HFFc6 (cell line): ENCODE measurements at places on chromosomes 5 and 9. TPM values are rescaled to one million over a fixed set of nuclear protein-coding genes. Genes with fewer than 3 reads are reported as not detected.

DEPDC1B gene
- 3.9 and 6.4 TPM in 2 replicates for total RNA-seq

SPINK6 gene
- total RNA-seq = not detected in 2 replicates

NOXA1 gene
- 0.17 to 0.53 TPM in 2 of 3 replicates, not detected in the other for total RNA-seq

CSF1R gene
- total RNA-seq = 0.57 to 1.0 TPM (median 0.64 TPM) in 3 replicates

FCN2 gene
- not detected in 3 replicates for total RNA-seq

TAF1L gene
- 0.06 TPM in 1 of 3 replicates, not detected in the others for total RNA-seq

SEMA5A gene
- total RNA-seq = 64.1 to 72.7 TPM (median 67.6 TPM) in 3 replicates

GRCh38 chr5:40799258-40799657, 1.1 kb upstream of the PRKAA1 start:
- no peak for DNase-seq
- peak overlapping the region; percentile 74 for H3K27ac ChIP-seq
- H3K36me3 ChIP-seq = peaks cover 13% of the 10 kb centered on the region
- H3K27me3 ChIP-seq = no peaks in the 10 kb centered on the region
- H3K4me1 ChIP-seq = peaks cover 46% of the 10 kb centered on the region
- H3K4me3 ChIP-seq = peak overlapping the region; percentile 86

DNA sequence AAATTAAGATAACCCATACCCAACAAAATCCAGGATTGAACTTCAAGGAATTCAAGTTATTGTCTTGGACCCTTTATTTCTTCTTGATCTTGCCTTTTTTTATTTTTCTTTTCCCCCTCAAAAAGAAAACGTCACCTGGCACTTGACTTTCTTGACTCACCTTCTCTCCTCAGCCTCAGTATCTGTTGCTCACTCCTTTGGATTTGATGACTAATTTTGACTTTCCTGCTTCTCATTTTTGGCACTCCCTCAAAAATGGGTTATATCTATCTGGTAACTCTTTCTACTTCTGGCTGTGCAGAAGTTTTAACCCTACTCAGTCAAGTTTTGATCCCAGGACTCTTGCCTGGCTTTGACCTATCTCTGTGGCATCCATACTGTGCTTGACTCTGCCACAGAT, 66.6 kb upstream of the SPATA31D4 start:
- H3K27me3 ChIP-seq = no peaks in the 10 kb centered on the region; the same call in 1 of the 2 replicates
- peak; percentile 80 for DNase-seq
- H3K4me1 ChIP-seq = peaks cover 12% of the 10 kb centered on the region
- H3K27ac ChIP-seq = no peak overlapping the region

- H3K27me3 ChIP-seq = no peaks in the 10 kb centered on the region; the same call in 1 of the 2 replicates
- no peak for DNase-seq
- H3K4me1 ChIP-seq = 0 out of 2 replicates have a peak, but pooled peaks cover 5% of the 10 kb centered on the region
- no peak overlapping the region for H3K27ac ChIP-seq
- H3K36me3 ChIP-seq = peaks cover 17% of the 10 kb centered on the region; the same call in 1 of the 2 replicates
These were observed 164.8 kb downstream of the ZSWIM6 start for GRCh38 chr5:61496860-61497259.

- no peak for DNase-seq
- H3K36me3 ChIP-seq = no peaks in the 10 kb centered on the region
- peaks cover 2% of the 10 kb centered on the region for H3K27me3 ChIP-seq
These were observed 101.3 kb downstream of the SH3TC2 start for GRCh38 chr5:148961261-148962199.

DNA sequence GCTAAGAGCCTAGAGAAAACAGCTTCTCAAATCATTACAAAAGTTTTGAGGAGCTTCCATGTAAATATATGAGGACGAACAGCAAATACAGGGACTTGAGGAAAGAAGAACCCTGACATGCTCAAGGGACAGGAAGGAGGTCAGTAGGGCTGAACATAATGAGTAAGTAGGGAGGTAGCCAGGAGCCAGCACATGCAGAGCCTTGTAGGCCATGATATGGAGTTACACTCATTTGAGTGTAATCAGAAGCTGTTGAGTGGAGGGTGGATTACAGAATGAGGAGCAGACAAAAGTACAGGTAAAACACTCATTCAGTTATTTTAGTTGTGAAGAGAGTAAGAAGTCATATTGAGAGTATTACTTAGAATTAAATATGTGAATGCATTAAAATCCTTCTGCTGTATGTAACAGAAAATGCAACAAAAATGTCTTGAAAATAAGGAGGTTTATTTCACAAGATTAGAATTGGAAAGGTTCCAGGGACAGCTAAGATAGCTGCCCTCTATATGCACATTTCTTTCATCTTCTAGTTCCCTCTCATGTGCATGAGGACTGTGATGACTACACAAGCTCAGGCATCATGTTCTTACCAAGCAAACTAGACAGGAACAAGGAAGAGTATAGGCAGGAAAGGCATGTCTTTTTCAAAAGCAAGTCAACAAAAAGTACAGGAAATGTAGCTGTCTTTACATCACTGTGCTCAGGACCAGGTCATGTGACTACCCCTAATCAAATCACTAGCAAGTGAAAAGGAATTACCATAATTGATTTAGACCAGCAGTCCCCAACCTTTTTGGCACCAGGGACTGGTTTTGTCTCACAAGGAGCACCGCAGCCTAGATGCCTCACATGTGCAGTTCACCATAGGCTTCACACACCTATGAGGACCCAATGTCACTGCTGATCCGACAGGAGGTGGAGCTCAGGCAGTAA, 87.2 kb downstream of the TMEM232 start:
- no peak overlapping the region for H3K4me3 ChIP-seq
- no peak for DNase-seq
- no peaks in the 10 kb centered on the region for H3K27me3 ChIP-seq
- H3K27ac ChIP-seq = no peak overlapping the region

- peak; percentile 62 for DNase-seq
- H3K4me1 ChIP-seq = peaks cover 34% of the 10 kb centered on the region
- no peaks in the 10 kb centered on the region for H3K36me3 ChIP-seq
These were observed 165.3 kb downstream of the SEC61B start for GRCh38 chr9:99387431-99387830.

DNA sequence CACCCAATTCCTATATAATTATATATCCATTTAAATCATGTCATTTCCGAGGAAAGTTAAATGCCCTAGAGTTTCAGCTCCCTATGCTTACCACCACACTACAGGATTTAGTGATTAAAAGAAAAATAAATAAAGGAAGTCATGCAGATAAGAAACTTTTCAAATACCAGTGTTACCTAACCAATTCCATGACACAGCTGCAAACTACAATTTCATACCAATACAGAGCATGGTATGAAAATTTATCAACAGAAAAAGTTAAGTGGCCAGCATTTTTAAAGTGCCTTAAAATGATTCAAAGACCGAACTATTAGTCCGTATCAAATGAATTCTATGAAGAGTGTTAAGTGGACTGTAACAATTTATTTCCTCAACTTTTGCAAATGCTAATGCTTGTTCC, 35.9 kb downstream of the CEP120 start:
- H3K4me3 ChIP-seq = no peak overlapping the region
- no peaks in the 10 kb centered on the region for H3K4me1 ChIP-seq
- H3K27ac ChIP-seq = no peak overlapping the region

GRCh38 chr9:93958819-93959682, 3.9 kb upstream of the BARX1 start:
- peaks cover 10% of the 10 kb centered on the region; the same call in 1 of the 2 replicates for H3K4me1 ChIP-seq
- H3K4me3 ChIP-seq = no peak overlapping the region
- H3K27me3 ChIP-seq = peaks cover 38% of the 10 kb centered on the region
- no peak overlapping the region for H3K27ac ChIP-seq

- H3K27me3 ChIP-seq = no peaks in the 10 kb centered on the region; the same call in 1 of the 2 replicates
- no peak overlapping the region for H3K27ac ChIP-seq
- no peaks in the 10 kb centered on the region for H3K36me3 ChIP-seq
- no peak for DNase-seq
These were observed 118.3 kb downstream of the SYK start for GRCh38 chr9:90919883-90920282.

DNA sequence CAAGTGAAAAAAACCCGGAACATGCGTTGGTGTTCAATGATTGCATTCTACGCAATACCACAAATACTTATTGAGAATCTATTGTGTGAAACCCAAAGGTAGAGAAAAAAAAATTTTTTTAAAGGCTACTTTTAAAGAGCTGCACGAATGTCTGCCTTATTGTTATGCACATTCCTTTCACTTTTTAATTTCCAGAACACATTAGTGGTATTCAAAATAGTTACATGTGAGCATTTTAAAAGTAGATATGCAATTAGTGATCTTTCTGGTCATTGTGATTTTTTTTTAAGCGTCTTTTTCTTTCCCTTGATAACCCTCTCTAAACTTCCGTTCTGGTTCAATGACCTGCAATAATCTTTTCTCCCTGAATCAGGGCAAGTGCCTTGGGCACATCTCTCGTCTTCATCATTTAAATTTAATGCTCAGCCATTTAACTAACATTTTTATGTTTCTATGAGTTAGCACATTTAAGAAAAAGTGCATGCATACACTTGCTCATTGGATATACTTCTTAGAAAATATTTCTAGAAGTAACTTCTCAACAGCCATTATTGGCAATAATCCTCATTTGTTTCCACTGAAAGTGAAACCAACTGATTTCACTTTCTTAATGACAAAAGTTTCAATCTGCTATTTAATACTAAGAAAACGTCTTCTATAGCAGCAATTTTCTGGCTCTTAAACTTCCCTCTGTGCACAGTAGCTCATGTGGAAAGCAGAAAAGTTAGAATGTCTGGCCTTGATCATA, 80.3 kb downstream of the CDH6 start:
- peaks cover 15% of the 10 kb centered on the region for H3K4me1 ChIP-seq
- peaks cover 6% of the 10 kb centered on the region for H3K27me3 ChIP-seq
- peak overlapping the region; percentile 85 for H3K4me3 ChIP-seq
- peak overlapping the region; percentile 22 for H3K27ac ChIP-seq
- no peak for DNase-seq

- no peaks in the 10 kb centered on the region for H3K27me3 ChIP-seq
- H3K27ac ChIP-seq = no peak overlapping the region
- peaks cover 19% of the 10 kb centered on the region for H3K4me1 ChIP-seq
- H3K4me3 ChIP-seq = no peak overlapping the region
These were observed 63.3 kb downstream of the CWC27 start for GRCh38 chr5:64831996-64832395.

GRCh38 chr5:77210964-77211690, 647 bp downstream of the PDE8B start:
- H3K27me3 ChIP-seq = peaks cover 52% of the 10 kb centered on the region
- no peak for DNase-seq
- H3K4me1 ChIP-seq = peaks cover 5% of the 10 kb centered on the region; the same call in 1 of the 2 replicates
- no peak overlapping the region for H3K27ac ChIP-seq

DNA sequence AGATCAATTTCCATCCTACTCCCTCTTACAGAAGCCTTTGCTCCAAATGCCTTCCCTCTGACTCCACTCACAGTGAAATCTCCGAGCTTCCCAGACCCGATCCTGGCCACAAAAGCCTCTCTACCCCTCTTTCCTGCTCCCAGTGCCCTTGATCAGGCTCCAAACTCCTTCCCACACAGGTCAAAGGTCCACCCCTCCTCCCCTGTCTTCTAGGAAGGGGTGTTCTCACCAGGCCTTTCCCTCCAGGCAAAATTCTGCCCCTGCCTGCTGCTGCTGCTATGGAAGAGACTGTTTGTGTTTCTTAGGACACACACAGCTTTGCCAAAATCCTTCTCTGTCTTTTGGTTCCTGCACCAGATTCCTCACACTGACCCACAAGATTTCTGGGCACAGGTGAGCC, 85.8 kb upstream of the ALDH1A1 start:
- peaks cover 5% of the 10 kb centered on the region; the same call in 1 of the 2 replicates for H3K27me3 ChIP-seq
- H3K36me3 ChIP-seq = no peaks in the 10 kb centered on the region
- DNase-seq = peak; percentile 9
- H3K27ac ChIP-seq = peak overlapping the region; percentile 72
- H3K4me3 ChIP-seq = peak overlapping the region; percentile 71

- H3K4me1 ChIP-seq = peaks cover 28% of the 10 kb centered on the region
- H3K36me3 ChIP-seq = peaks cover 9% of the 10 kb centered on the region
- no peak overlapping the region for H3K4me3 ChIP-seq
- DNase-seq = no peak
These were observed 42.1 kb downstream of the CLINT1 start for GRCh38 chr5:157816682-157817386.

DNA sequence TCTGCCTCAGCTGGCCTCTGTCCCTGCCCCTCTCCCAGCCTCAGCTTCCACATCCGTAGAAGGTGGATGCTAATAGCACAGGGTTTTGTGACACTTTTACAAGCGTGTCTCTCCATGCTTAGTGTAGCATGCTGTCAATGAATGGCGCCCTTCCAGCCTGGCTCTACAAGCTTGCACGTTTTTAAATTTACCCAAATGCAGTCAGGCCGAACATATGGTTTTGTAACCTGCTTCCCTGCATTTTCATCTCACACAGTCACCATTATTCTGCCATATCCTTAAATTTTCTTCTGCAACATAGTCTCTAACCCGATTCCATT, 28.8 kb downstream of the FAM163B start:
- H3K27ac ChIP-seq = no peak overlapping the region
- H3K4me1 ChIP-seq = peaks cover 5% of the 10 kb centered on the region; the same call in 1 of the 2 replicates
- H3K4me3 ChIP-seq = no peak overlapping the region
- DNase-seq = no peak
- H3K36me3 ChIP-seq = no peaks in the 10 kb centered on the region

DNA sequence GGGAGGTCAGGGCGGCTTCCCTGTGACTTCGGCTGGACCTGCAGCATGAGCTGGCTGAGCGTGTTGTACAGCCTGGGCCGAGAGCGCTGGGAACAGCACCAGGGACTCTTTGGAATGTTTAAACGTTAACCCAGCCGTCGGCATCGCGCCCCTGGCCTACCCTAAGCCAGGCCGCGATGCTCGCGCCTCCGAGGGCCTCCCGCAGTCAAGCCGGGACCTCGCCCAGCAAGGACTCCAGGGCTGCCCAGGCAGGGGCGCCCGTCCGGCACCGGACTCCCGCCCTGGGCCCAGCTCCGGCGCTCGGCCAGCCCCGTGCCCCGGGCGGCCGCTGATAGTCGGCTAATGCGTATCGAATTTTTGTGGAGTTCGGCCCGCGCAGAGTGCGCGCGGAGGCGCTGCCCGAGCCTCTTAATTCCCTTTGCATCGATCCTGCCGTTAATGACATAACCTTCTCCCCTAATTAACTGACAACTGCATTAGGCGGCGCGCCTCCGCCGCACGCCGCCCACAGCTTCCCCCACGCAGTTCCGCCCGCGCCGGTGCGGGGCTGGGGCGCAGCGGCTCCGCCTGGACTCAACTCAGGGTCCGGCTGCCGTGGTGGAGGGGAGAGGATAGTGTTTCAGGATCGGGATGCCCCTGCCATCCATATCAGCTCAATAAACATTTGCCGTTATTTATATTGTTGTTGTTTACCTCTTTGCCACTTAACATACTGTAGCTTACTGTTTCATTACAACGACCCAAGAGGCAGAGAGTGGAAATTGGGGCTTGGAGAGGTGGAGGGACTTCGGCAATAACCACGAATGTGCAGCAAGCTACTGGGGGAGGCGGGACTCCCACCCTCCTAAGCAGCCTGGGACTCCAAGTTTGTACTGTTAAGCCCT, 28.8 kb upstream of the CDC23 start:
- H3K27ac ChIP-seq = no peak overlapping the region
- H3K27me3 ChIP-seq = peaks cover 53% of the 10 kb centered on the region
- peak overlapping the region; percentile 45 for H3K4me3 ChIP-seq

GRCh38 chr9:72583370-72583769, 62.0 kb downstream of the TMC1 start:
- no peak for DNase-seq
- H3K27me3 ChIP-seq = no peaks in the 10 kb centered on the region; the same call in 1 of the 2 replicates
- no peaks in the 10 kb centered on the region for H3K36me3 ChIP-seq
- H3K4me1 ChIP-seq = peaks cover 86% of the 10 kb centered on the region

GRCh38 chr5:124948062-124948753, 201.8 kb upstream of the ZNF608 start:
- DNase-seq = no peak
- no peak overlapping the region for H3K27ac ChIP-seq
- no peak overlapping the region for H3K4me3 ChIP-seq
- H3K36me3 ChIP-seq = no peaks in the 10 kb centered on the region
- no peaks in the 10 kb centered on the region for H3K27me3 ChIP-seq
